ENCODE measurements at places on chromosomes 4 and X. TPM values are rescaled to one million over a fixed set of nuclear protein-coding genes. Genes with fewer than 3 reads are reported as not detected.

- peaks cover 4% of the 10 kb centered on the region for H3K4me1 ChIP-seq
- no peak for DNase-seq
- H3K36me3 ChIP-seq: no peaks in the 10 kb centered on the region
- no peak overlapping the region for H3K27ac ChIP-seq
- no peak overlapping the region for H3K4me3 ChIP-seq
Measured at GRCh38 chrX:50475208-50475607, 4.6 kb upstream of the DGKK start.

DNA sequence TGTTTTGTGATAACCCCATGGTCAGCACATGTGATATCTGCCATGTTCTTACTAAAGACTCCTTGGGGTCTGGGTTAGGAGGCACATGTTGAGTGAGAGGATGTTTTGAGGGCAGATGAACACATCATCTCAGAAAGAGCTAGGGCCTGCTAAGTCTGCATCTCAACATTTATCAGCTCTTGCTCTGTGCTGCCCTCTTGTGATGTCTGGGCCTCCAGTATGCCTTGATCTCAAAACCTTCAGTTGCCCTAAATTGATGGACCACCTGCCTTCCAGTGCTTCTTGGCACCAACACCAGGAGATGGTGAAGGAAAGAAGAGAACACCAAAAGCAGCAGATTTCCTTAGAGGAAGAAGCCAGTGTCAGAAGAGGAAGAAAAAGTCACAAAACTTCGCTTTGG, 22.5 kb downstream of the MID1 start:
- no peaks in the 10 kb centered on the region for H3K27me3 ChIP-seq
- no peaks in the 10 kb centered on the region for H3K4me1 ChIP-seq
- no peak overlapping the region for H3K27ac ChIP-seq
- H3K36me3 ChIP-seq: no peaks in the 10 kb centered on the region

DNA sequence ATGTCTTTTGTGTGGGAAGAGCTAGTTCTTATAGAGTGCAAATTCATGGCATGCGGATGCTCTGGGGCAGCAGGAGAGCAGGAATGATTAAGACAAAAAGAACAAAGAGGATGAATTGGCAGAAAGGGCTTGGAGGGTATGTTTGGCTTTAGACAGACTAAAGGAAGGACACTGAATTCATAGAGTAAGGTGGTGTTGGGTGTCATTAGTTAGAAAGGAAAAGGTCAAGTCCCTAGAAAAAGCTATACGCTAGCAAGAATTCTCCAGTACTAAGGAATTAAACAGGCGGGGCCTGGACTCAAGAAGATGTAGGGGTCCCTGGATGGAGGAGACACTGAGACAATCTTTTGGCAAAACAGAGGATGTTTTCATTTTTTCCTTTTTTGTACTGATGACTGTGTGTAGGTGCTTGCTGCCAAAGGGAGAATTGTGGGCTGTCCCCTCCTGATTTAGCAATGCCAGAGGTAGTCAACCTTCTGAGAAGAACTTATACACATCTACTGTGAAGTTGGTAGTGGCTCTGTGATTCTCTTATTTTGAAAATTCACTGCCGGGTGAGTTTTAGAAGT, 391.0 kb downstream of the SPRY1 start:
- H3K36me3 ChIP-seq: no peaks in the 10 kb centered on the region
- no peaks in the 10 kb centered on the region for H3K27me3 ChIP-seq
- no peak overlapping the region for H3K27ac ChIP-seq

GRCh38 chr4:185346975-185347601, 48.6 kb downstream of the LRP2BP start:
- no peak for DNase-seq
- H3K4me1 ChIP-seq: no peaks in the 10 kb centered on the region
- no peak overlapping the region for H3K27ac ChIP-seq
- no peak overlapping the region for H3K4me3 ChIP-seq
- no peaks in the 10 kb centered on the region for H3K27me3 ChIP-seq
- peaks cover 30% of the 10 kb centered on the region for H3K36me3 ChIP-seq

DNA sequence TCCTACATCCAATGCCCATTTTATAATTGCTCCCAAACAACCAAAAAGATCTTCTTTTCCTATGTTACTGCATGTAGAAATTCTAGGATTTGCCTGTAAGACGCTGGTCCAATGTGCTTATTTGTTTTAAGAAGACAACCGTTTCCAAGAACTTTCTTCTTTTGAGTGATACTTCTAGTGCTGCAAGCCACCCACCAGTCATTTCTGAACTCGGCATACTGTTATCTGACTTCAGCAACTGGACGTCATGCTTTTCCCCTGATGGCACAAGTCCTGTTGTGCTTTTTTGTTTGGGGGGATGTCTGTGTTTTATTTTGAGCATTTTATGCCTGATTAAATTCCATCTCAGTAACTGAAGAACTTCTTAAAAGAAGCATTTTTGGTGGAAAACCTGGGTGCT, 16.0 kb upstream of the RAP1GDS1 start:
- no peak for DNase-seq
- no peaks in the 10 kb centered on the region for H3K4me1 ChIP-seq
- no peak overlapping the region for H3K4me3 ChIP-seq

DNA sequence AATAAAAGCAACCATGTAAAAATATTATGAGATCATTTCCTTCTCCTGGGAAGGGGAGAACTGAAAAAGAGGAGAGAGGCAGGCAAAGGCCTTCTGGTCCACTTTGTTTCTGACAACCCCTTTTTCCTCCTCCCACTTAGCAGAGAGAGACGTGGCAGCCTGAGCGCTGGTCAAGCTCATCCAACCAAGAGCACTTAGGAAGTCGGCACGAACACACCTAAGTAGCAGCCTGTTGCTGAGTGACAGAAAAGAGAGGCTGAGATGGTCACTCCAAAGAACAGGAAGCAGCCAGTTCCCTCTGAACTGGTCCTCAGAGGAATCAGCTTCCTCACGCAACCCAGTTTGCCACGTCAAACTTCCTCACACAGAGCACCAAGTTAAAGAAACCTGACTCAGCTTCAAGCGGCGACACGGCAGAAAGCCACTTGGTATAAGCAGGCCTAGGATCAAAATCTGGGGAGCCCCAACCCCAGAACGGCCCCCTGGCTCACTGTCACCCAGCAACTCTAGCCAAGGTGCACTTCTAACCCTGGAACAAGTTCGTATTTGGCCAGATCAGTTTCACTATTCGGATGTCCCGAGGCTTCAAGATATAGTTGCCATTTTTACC, 861 bp downstream of the SEC24D start:
- H3K4me1 ChIP-seq: peaks cover 15% of the 10 kb centered on the region
- H3K27ac ChIP-seq: peak overlapping the region; percentile 96
- peaks cover 18% of the 10 kb centered on the region for H3K36me3 ChIP-seq
- DNase-seq: no peak
- H3K4me3 ChIP-seq: peak overlapping the region; percentile 94

GRCh38 chr4:87953826-87954225, 21.7 kb upstream of the SPP1 start:
- H3K27ac ChIP-seq: no peak overlapping the region
- DNase-seq: no peak
- peaks cover 10% of the 10 kb centered on the region for H3K4me1 ChIP-seq
- H3K36me3 ChIP-seq: no peaks in the 10 kb centered on the region
- H3K27me3 ChIP-seq: no peaks in the 10 kb centered on the region

GRCh38 chrX:68832101-68832416, 3.2 kb downstream of the EFNB1 start:
- DNase-seq: peak; percentile 40
- peaks cover 15% of the 10 kb centered on the region for H3K4me1 ChIP-seq
- no peaks in the 10 kb centered on the region for H3K27me3 ChIP-seq
- H3K36me3 ChIP-seq: peaks cover 4% of the 10 kb centered on the region

- no peaks in the 10 kb centered on the region for H3K4me1 ChIP-seq
- no peak overlapping the region for H3K27ac ChIP-seq
- no peak for DNase-seq
- no peaks in the 10 kb centered on the region for H3K36me3 ChIP-seq
Measured at GRCh38 chr4:158649111-158649680, 22.5 kb downstream of the C4orf46 start.

DNA sequence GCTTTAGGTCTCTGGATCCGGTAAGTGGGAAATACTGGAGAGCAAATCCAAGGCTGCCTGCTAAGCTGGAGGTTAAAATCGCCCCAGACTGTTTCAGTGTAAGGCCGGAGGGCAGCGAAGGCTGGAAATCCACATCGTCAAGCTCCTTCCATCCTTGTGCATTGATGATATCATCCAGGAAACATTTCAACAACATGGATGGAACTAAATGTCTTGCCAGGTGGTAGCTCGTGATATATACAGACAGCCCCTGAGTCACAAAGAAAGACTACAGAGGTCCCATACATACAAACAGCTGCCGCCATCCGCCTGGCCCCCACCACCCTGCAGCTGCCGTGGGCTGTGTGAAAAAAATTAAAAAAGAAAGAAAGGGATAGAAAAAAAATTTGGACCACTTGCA, 148.9 kb upstream of the RBPJ start:
- H3K36me3 ChIP-seq: no peaks in the 10 kb centered on the region
- no peak overlapping the region for H3K27ac ChIP-seq
- H3K4me1 ChIP-seq: peaks cover 7% of the 10 kb centered on the region

- H3K4me1 ChIP-seq: peaks cover 21% of the 10 kb centered on the region
- H3K27me3 ChIP-seq: peaks cover 12% of the 10 kb centered on the region
- no peaks in the 10 kb centered on the region for H3K36me3 ChIP-seq
- no peak overlapping the region for H3K4me3 ChIP-seq
- no peak overlapping the region for H3K27ac ChIP-seq
- DNase-seq: no peak
Measured at GRCh38 chr4:4639370-4639769, 97.5 kb upstream of the STX18 start.

GRCh38 chr4:38128478-38129459, 168.6 kb downstream of the PTTG2 start:
- peak overlapping the region; percentile 86 for H3K27ac ChIP-seq
- H3K4me1 ChIP-seq: peaks cover 49% of the 10 kb centered on the region
- peaks cover 47% of the 10 kb centered on the region for H3K36me3 ChIP-seq
- DNase-seq: no peak

GRCh38 chr4:180240670-180241069, 2002.5 kb upstream of the TENM3 start:
- H3K27me3 ChIP-seq: no peaks in the 10 kb centered on the region
- H3K36me3 ChIP-seq: peaks cover 1% of the 10 kb centered on the region
- no peak for DNase-seq
- no peaks in the 10 kb centered on the region for H3K4me1 ChIP-seq
- H3K4me3 ChIP-seq: no peak overlapping the region

DNA sequence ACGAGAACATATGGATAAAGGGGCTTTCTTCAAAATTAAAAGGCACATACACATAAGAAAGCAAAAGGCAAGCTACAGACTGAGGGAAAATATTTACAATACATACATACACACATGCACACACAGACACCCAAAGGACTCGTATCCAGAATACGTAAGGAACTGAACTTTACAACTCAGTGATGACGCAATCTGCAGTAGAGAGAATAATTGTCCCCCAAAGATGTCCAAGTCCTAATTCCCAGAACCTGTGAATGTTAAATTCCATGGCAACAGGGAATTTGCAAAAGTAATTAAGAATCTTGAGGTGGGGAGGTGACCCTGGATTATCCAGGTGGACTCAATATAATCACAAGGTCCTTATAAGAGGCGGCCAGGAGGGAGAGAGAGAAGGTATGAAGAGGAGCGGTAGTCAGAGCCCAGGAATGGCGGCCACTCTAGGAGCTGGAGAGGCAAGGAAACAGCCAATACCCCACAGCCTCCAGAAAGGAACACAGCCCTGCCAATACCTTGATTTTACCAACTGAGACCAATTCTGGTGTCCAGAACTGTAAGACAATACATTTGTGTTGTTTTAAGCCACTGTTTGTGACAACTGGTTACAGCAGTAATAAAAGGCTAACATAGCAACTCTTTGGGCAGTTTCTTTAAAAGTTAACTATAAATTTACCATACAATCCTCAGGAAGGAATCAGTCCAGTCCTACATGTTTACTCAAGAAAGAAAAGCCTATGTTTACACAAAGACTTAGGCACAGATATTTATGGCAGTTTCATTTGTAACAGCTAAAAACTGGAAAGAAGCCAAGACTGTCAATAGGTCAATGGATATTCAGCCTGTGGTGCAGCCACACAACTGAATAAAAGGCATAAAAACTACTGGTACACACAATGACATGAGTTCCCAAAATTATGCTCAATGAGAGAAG, 27.3 kb upstream of the STS start:
- peaks cover 32% of the 10 kb centered on the region for H3K36me3 ChIP-seq
- peak overlapping the region; percentile 66 for H3K4me3 ChIP-seq
- no peaks in the 10 kb centered on the region for H3K27me3 ChIP-seq
- H3K27ac ChIP-seq: peak overlapping the region; percentile 93
- no peak for DNase-seq
- H3K4me1 ChIP-seq: peaks cover 41% of the 10 kb centered on the region

DNA sequence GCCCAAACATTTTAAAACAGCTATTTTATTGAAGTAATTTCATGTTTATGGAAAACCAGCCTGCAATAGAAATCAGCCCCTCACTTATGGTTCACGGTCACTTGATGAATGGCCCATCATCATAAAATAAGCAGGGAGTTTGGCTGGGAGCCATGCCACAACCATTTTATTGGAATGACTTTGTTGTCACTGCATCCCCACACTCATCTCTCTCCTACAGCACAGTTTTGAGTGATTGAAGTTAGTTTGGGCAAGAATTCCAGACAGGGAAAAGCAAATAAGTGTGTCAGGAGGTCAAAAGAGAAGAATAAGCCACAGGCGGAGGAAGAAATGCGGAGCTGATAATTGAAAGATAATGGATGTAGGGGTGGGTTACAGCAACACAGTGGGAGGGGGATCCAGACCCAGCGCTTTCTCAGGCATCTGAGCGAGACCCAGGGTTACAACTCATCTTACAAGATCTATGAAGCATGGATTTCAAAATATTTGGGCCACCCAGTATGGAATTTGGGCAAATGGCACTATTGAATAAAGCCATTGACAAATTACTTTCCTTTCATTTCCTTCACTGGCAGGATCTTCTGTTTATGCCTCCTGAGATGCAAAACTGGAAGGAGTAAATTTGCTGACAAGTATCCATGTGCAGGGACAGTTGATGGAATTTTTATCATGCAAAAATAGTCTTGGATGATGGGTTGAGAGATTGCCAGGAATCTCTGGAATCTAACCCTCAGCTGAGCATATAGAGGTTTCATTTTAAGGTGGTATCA, 100.8 kb downstream of the SHROOM3 start:
- H3K27me3 ChIP-seq: no peaks in the 10 kb centered on the region
- no peak overlapping the region for H3K27ac ChIP-seq
- H3K4me3 ChIP-seq: no peak overlapping the region
- no peak for DNase-seq
- H3K36me3 ChIP-seq: no peaks in the 10 kb centered on the region

The MXRA5 gene
- 109 TPM for total RNA-seq

The OTOP1 gene
- not detected for total RNA-seq

The IL15 gene
- 0.77 TPM for total RNA-seq

The HS3ST1 gene
- 2.5 TPM for total RNA-seq

The NDST3 gene
- 1.5 TPM for total RNA-seq

The GAGE12F gene
- total RNA-seq: not detected

The CACNA1F gene
- 0.48 TPM for total RNA-seq

The SLC7A11 gene
- 6.3 TPM for total RNA-seq

All from type B pancreatic cell (in vitro differentiated cells).